AG10803 (cell line): ENCODE measurements at places on chromosomes 5 and 9.

GRCh38 chr5:164741376-164741775 lies 1236.0 kb downstream of the MAT2B start:
- DNase-seq, result no peak

- DNase-seq, result no peak
Observed at GRCh38 chr9:137162505-137163364, 7.1 kb downstream of the LRRC26 start.

GRCh38 chr9:33908114-33908513 lies 91.2 kb downstream of the UBE2R2 start:
- no peak for DNase-seq

DNA sequence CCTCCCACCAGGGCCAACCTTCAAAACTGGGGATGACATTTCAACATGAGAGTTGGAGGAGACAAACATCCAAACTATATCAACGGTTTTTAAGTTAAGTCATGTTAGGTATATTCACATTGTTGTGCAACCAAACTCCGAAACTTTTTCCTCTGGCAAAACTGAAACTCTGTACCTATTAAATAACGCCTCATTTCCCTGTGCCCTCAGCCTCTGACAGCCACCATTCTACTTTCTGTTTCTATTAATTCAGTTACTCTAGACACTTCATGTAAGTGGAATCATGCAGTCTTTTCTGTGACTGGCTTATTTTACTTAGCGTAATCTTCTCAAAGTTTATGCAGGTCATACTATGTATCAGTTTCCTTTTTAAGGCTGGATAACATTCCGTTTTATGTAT lies 85.0 kb downstream of the CWC27 start:
- DNase-seq, result no peak

GRCh38 chr9:90848866-90849265 lies 47.2 kb downstream of the SYK start:
- no peak for DNase-seq

DNA sequence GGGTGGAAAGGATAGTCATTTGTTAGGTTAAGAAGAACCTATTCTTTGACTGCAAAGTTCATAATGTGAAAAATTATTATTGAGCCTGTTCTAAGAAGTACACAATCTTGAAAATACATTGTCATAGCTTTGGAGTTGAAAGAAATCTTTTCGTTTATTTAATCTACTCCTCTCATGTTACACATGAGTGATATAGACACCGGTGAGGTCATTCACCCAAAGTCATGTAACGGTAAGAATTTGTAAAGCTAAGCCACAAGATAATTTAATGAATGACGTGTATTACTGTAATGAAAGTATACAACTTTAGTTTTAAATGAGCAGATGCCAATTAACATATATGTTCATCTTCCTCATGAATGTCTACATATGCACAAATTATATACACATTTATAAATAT lies 284.1 kb upstream of the PDE4D start:
- DNase-seq, result no peak

DNA sequence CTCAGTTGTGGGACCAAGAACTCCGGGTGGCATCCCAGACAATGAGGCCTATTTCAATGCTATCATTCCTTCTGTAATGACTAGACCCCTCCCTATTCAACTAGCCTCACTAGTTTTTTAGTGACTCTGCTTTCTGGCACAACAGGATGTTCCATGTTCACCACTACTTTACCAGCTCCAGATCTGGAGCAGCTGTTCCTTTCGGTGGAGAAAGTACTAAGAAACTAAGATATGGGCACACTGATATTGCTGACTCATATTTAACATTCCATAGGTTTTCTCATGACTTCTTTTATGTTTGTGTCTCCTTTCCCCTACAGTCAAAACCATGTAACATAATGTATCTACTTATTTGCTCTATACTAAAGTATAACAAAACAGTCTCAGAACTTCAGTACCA lies 24.1 kb downstream of the IL33 start:
- no peak for DNase-seq

- DNase-seq, result peak; percentile 78
Observed at GRCh38 chr9:83934569-83935275, 13.5 kb upstream of the KIF27 start.

DNA sequence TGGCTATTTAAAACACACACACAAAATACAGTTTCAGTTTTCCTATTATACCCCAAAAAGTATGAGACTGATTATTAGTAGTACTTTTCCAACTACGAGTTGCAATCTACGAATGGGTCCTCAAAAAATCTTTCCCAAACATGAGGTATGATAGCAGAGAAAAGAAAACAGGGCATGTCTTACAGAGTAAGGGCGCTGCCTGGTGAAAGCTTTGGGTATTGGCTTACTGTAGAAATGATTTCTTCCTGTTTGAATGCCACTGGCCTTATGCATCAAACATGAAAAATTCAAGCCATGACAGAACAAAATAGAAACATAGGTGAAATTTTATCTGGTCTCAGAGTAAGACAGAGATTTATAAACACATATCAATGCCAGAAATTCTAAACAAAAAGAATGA lies 448.0 kb downstream of the SPOCK1 start:
- no peak for DNase-seq

- DNase-seq, result no peak
Observed at GRCh38 chr5:80961376-80962281, 1.5 kb downstream of the RASGRF2 start.

GRCh38 chr9:84368601-84369000 lies 28.0 kb upstream of the SLC28A3 start:
- DNase-seq, result no peak

DNA sequence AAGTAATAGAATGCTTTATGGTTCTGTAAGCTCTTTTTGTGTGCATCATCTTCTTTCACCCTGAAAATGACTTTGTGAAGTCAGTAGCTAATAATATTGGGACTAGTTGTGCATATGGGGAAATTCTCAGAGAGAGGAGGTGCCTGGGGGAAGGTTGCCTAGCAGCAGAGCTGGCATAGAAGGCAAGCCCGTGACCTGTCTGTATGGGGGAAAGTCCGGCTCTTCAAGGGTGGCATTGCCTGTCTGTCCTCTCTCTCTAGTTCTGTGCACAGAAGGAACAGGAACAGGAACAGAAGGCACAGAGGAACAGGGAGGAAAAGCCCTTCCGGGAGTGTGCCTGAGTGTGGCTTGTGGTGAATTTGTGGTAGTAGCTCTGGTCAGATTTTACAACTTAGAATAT lies 33.1 kb downstream of the SH3GL2 start:
- DNase-seq, result no peak

GRCh38 chr5:9139344-9139743 lies 406.5 kb downstream of the SEMA5A start:
- DNase-seq, result no peak

DNA sequence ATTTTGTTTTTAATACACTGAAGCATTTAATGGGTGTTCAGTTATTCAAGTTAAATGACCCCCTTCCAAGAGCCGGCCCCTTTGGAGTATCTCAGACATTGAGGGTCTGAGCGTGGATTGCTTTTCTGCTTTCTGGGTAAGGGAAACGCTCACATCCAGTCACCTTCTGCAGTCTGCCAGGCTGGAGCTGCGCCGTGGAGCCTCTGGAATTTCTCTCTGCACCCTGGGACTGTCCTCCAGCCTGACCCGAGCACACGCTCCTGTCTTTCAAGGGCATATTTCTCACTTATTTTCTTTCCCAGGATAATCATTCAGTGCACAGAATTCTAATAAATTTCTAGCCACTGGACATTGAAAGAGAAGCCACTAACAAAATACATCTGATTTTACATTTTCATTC lies 13.4 kb downstream of the FAM240B start:
- DNase-seq, result no peak

- peak; percentile 25 for DNase-seq
Observed at GRCh38 chr9:125747765-125748445, 732 bp downstream of the PBX3 start.

DNA sequence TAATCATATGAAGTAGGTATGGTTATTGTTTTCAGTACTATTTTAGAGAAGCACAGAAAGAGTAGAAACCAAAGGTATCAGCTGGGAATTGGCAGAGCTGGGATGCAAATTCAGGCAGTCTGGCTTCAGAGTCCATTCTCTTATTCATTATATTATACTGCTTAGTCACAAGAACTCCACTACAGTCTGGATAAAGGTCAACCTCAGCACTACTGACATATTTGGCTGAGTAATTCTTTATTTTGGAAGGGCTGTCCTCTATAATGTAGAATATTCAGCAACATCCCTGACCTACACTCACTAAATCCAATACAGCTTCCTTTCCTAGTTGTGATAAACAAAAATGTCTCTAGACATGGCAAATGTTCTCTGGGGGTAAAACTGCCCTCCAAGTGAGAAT lies 37.6 kb downstream of the PTGER4 start:
- peak; percentile 43 for DNase-seq

- peak; percentile 73 for DNase-seq
Observed at GRCh38 chr5:98770209-98770910, 3.1 kb upstream of the RGMB start.

- peak; percentile 97 for DNase-seq
Observed at GRCh38 chr5:149212198-149212951, 59.3 kb upstream of the AFAP1L1 start.

DNA sequence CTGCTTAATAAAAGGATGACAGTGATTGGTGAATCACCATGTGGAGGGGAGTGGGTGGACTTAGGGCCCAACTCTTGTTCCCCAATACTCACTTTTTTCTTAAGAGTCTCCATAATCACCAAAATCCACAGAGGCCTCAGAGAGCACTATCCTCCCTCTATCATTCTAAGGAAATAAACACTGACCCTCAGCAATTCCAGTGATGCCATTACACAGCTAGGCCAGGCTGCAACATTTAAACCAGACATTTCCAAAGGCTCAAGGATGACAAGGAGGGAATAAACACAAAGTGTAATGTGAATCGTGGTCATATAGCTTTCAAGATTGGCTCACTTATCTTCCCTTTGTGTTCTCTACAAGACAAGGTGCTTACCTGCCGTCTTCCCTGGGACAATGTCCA lies 2.4 kb upstream of the ARSI start:
- DNase-seq, result no peak

GRCh38 chr9:110950041-110950645 lies 88.1 kb downstream of the LPAR1 start:
- peak; percentile 50 for DNase-seq

GRCh38 chr5:157740229-157740610 lies 3.3 kb upstream of the LSM11 start:
- no peak for DNase-seq

DNA sequence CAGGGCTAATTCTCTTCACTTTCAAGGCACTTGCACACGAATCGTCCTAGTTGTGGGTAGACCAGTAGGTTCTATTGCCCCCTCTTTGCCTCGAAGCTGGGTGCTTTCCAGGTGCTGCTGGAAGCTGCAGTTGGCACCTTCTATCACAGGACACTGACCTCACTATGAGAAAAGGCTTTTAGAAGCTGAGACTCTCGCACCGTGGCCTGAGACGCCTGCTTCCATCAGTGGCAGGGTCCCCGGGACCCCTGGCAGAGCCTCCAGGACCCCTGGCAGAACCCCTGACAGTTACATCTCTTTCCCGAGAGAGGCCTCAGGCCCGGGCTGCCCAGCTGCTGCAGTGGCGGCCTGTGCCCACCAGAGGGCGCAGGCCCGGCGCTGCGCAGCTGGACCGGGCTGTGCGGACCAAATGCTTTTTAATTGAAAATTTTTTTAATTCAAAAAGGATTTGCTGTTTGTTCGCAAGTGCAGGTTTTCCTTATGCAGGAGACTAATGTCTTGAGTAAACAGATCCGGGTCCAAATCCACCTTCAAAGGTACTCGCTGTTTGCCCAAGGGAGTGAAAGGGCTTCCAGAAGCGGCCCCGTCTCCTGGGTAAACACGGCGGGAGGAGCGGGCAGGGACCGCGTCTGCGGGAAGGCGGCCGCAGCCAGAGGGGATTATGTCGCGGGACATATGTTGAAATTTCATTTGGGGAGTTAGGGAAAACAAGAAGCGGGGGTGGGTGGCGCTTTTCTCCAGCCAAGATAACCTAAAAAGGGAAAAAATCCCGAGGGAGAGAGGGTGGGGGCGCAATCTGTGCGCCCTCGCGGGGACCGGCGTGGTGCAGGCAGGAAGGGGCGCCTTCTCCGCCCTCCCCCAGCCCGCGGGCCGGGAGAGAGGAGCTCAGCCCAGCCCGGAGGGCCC lies 114.5 kb upstream of the LMX1B start:
- peak; percentile 11 for DNase-seq

GRCh38 chr5:67267512-67268216 lies 71.1 kb upstream of the CD180 start:
- DNase-seq, result no peak

DNA sequence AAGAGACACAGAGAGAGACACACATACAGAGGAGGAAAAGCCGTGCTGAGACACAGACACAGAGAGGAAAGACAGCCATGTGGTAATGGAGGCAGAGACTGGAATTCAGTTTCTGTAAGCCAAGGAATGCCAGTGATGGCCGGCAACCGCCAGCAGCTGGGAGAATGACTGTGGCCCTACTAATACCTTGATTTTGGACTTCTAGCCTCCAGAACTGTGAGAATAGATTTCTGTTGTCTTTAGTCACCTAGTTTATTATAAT lies 90.2 kb downstream of the TARS1 start:
- no peak for DNase-seq

DNA sequence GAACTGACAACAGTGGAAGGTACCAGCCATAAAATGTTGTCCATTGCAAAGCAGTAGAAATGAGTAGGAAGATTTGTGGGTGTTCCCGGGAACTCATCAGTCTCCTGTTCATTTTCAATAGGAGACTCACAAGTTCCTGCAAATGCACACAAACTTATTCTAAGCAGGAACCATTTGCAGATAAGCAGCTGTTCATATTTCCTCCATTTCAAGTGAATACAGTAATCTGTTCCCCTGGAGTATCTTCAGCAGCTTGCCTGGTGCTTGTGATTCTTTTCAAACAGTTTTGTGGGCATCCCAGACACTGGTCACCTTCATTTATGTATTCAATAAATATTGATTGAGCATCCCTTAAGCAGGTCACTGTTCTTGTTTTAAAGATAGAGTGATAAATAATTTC lies 1315.5 kb upstream of the C9orf72 start:
- DNase-seq, result no peak

GRCh38 chr5:27087747-27088146 lies 49.4 kb upstream of the CDH9 start:
- DNase-seq, result no peak

- DNase-seq, result no peak
Observed at GRCh38 chr9:90838581-90839154, 37.0 kb downstream of the SYK start.

GRCh38 chr5:129113867-129114266 lies 19.3 kb downstream of the ISOC1 start:
- no peak for DNase-seq

DNA sequence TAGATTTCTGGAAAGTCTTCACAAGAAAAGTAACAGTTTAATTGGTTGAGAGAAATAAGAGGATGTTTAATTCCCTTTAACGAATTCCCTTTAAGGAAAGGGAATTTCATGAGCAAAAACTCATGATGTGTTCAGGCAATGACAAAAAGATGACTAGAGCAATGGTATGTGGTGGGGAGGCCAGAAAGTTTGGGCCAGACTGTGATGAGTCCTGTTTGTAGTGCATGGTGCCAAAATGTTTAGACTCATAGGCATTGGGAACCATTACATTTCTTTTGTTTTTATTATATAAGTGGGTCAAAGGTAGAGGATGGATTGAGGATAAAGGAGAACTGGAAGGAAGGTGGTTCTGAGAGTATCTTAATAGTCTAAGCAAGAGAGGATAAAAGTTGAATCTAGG lies 10.9 kb downstream of the CNTRL start:
- DNase-seq, result peak; percentile 54
